ENCODE measurements at places on chromosomes 6 and 20.

DNA sequence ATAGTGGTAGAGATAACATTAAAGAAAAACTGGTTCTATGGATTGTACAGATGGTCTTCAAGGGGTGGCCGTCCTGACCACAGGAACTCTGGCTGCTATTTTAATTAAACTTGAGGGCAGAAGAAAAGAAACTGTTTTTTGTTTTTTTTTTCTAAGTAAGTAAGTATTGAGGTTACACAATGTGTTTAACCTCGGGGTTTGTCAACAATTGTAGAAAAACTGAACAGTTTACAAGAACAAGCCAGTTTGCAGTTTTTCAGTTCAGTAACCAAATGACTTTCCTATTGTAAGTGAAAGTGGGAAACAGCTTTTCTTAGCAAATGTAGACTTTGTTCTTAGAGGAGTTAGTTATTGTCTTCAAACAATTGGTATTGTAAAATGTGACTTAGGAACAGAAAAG lies 77.0 kb downstream of the PLCB1 start:
- no peak for DNase-seq

- DNase-seq: peak; percentile 64
Measured at GRCh38 chr6:127366282-127367022, 23.0 kb upstream of the ECHDC1 start.

- no peak for DNase-seq
Measured at GRCh38 chr6:41724228-41724580, 11.2 kb downstream of the TFEB start.

GRCh38 chr6:82176616-82177015 lies 70.9 kb downstream of the IBTK start:
- no peak for DNase-seq

- no peak for DNase-seq
Measured at GRCh38 chr6:105193647-105194046, 13.8 kb upstream of the POPDC3 start.

- DNase-seq: no peak
Measured at GRCh38 chr6:52937908-52938307, 28.4 kb upstream of the GSTA3 start.

DNA sequence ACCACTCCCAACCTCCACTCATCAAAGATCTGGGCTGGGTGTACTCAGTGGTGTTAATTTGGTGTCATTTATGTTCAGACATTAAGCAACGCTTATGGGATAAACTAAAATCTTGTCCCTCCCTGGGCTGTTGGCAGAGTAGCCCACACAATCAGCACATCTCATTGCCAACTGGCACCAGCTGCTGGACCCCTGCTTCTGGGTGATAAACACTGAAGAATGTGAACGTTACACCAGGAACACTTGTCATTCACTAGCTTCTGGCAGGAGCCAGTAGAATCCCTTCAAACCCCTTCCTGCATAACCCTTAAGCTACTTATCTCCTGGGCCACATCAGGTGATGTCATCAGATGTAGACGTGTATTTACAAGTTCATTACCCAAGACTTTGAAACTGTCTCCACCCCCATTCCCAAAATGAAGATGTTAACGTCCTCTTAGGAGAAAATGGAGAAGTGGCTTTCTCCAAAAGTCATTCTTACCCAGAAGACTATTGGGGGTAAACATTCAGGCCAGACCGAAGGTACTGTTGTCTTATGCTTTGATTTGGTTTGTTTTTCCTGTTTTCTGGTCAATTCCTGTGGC lies 107.8 kb upstream of the CD93 start:
- DNase-seq: no peak

DNA sequence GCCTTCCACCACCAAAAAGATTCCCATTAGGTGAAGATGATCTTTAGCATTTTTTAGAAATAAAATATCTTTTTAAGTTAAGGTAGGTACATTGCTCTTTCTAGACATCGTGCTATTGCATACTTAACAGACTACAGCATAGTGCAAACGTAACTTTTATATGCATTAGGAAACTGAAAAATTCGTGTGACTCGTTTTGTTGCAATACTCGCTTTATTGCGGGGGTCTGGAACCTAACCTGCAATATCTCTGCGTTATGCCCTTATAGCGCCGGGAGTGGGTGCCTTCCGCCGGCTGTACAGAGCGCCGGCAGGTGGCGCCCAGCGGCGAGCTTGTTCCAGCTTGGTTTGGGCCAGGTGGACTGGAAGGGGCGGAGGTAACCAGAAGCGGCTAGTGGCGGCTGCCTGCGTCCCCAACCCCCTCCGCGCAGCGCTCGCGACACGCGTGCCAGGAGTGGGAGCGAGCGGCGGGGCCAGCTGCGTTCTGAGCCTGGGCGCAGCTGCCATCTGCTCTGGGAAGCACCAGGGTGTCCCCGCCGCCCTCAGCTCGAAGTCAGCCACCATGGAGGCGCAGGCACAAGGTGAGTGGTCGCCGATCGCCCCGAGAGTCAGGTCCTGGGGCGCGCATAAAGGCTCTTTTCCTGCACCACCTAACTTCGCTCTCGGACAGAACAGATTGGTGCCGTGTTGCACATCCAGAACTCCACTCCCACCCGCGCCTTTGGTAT lies at the start of gene TPD52L1:
Gene TPD52L1 (plus strand): TSS at position 383 of the 727 bp plus-strand sequence. CDS start 179 bp downstream, at position 562.
- peak; percentile 43 for DNase-seq

DNA sequence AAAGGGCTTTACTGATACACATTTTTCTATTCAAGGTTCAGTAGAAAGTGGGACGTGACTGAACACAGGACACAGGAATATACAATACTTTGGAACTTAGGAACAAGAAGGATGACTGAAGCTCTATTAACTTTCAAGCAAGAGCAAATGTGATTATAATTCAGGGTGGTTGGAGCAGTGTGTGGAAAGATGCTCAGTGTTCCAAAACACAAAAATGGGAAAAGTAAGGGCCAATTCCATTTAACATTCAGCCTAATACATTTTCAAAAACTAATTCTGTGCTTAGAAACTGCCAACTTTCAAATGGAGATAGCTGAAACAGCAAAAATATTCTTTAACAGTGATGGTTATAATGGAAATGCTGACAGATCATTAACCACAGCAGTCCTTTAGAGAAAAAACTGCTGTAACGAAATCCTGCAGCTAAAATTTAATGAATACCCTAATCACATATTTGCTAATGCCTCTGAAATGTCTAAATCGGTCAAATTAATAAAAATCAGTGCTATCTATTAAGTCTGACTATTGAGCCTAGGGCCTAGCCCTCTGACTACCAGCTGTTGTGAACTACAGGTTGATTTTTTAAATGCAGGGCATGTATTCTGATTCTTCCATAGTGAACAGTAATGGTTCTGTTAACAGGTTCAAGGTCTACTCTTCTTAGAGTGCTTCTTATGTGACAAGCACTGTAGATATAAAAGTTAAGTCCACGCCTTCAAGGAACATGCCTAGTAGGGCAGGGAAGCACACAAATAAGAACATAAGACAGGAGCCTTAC lies 45.9 kb downstream of the RARS2 start:
- DNase-seq: no peak

GRCh38 chr6:113570161-113570560 lies 287.0 kb upstream of the MARCKS start:
- no peak for DNase-seq

GRCh38 chr20:9442858-9443257 lies 71.5 kb upstream of the LAMP5 start:
- DNase-seq: no peak

All from CD4-positive, alpha-beta T cell treated with Interleukin-15 for 1 hour (primary cell).